T-helper 9 cell (primary cell): ENCODE measurements at places on chromosomes 12 and 14.

DNA sequence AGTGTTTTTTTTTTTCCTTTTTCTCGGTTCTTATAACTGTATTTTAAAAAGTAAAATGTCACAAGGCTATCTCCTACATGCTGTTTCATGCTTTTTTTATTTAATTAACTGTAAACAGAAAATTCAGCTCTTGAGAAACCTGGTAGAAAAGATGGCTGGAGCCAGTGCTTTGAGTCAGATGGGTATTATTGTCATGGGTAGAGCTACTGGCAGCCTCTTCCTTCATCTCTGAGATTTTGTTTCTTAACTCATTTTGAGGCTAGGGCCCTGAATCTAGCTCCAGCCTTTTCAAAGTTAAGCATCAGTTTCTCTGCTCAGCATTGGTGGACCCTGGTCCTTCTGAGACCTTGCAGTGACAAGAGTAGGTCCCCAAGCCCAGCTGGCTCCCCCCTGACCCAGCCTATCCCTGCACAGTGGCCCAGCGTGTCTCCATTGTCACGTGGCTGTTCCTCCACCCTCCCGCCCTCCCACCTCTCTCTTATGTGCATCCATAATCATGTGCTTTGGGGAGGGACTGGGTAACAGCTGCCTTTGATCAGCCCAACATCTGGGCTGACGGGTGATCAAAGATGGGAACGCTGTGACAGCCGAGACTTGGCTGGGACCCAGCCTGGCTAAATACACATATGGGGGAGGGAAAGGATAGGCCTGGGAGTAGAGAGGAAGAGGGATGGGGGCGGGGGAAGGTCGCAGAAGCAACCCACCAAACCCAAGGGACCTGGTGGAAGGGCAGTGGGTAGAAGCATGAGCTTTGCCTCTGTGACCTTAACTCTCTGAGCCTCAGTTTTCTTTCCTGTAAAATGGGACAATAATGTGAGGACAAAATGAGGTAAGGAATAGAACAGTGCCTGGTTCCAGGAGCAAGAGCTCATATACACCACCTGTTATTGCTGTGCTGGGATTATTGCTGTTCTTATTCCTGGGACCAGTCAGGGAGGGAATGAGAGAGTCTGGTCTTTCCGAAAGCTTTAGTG is 24.4 kb upstream of the RBM19 start:
- DNase-seq: no peak

- no peak for DNase-seq
Observed at GRCh38 chr12:51508285-51508684, 82.7 kb upstream of the SCN8A start.

- no peak for DNase-seq
Observed at GRCh38 chr12:54558311-54558710, 8.9 kb downstream of the PDE1B start.

DNA sequence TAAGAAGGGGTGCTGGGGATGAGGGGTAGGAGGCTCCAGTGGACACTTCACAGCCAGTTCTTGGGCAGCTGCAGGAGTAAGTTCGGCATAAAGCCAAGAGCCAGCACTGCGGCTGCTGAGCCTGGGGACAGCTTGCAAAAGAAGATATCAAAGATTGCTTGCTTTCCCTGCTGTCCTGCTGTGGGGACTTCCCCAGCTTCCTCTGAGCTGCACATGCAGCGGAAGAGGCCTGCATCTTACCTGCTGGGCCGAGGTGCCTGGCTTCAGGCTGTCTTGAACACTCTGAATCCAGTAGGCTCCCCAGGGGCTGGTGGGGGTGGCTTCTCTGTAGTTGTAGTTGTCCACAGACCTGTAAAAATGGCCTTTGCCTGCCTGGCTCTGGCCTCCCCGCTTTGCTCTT is 1.3 kb downstream of the CHGA start:
- no peak for DNase-seq

DNA sequence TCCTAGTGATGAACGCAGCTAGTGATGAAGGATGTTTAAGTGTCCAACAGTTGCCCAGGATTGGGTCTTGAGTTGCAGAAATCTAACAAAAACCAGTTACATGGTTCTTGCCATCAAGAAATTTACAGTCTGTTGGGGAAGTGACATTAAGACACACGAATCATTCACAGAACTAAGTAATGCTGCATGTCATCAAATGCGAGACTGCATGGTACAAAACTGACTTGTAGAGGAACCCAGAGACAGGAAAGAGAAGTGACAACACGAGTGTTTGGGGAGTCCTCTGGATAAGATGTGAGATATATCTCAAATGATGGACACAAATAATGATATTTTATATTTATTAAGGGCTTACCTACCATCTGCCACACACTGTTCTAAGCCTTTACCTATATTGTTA is 6.1 kb upstream of the SYNE3 start:
- DNase-seq: no peak

DNA sequence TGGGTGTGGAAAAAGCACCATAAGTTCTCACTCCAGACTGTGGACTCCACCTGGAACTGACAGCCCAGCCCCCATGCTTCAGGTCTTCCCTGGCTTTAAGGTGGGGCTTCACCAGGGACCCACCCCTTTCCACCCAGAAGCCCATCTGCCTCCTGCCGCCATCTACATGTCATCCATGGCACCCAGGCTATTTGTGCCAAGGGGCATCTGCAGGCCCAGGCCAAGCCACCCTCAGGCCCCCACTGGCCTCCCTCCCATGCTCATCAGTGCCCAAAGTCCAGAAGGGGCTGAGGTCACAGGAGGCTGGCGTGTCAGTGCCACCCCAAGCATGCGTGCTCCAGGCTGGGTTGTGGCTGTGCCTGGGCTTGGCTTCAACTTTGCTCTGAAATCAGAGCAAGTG is 212.2 kb upstream of the DIO3 start:
- DNase-seq: no peak

GRCh38 chr12:3752096-3752709 is 706 bp downstream of the CRACR2A start:
- DNase-seq: peak; percentile 46

DNA sequence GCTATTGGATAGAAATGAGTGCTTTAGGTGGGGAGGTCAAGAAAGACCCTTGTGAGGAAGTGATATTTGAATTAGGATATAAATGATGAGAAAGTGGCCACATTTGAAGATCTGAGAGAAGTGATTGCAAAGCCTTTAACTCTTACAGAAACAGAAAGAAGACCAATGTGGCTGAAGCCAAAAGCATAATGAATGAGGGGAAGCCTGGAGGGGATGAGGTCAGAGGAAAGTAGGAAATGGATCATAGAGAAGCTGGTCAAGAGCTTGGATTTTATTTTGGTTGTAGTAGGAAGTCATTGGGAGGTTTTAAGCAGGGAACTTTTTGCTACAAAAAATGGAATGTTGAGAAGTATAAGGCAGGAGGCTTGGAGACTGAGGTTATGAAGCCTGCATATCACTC is 3.5 kb upstream of the GYS2 start:
- DNase-seq: no peak

GRCh38 chr12:71440763-71441748 is 1.5 kb downstream of the LGR5 start:
- DNase-seq: no peak

- peak; percentile 25 for DNase-seq
Observed at GRCh38 chr12:109927622-109928021, 27.5 kb downstream of the TCHP start.

- DNase-seq: no peak
Observed at GRCh38 chr14:46820291-46820690, 168.7 kb upstream of the RPL10L start.

GRCh38 chr12:108815369-108815768 is 42.0 kb downstream of the SSH1 start:
- no peak for DNase-seq

GRCh38 chr12:4802841-4803240 is 82.6 kb downstream of the GALNT8 start:
- DNase-seq: no peak

DNA sequence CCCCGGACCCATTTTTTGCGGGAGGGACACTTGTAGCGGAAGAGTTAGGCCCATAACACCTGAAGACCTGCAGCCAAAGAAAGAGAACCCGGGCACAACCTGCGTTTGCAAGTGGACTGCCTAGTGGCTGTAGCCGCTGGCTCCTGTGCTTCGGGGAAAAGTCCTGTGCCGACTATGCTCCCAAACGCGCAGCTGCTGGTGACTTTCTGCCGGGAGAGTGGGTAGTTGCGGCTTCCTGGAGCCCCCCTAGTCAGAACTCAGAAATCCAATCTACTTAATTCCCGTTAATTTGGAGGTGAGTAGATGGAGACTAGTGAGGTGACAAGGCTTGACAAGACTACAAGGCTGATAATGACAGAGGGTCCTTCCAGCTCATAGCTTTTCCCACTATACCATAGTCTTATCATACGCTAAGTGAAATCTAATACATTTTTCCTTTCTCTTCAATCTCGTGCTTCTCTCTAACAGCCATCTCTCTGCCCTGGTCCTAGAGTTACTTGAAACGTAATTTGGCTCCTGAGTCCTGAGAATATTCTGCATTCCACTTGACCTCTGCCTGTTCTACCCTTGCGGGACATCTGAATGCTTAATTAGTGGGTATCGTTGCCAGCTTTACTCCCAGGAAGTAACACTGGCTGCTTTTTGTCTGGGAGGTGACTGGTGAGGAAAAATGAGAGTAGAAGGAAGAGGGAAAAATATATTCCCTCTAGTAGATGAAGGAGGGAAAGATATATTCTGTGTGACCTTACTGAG is 556 bp downstream of the MTHFD1 start:
- DNase-seq: no peak

- DNase-seq: no peak
Observed at GRCh38 chr12:91723191-91723590, 422.5 kb downstream of the BTG1 start.

DNA sequence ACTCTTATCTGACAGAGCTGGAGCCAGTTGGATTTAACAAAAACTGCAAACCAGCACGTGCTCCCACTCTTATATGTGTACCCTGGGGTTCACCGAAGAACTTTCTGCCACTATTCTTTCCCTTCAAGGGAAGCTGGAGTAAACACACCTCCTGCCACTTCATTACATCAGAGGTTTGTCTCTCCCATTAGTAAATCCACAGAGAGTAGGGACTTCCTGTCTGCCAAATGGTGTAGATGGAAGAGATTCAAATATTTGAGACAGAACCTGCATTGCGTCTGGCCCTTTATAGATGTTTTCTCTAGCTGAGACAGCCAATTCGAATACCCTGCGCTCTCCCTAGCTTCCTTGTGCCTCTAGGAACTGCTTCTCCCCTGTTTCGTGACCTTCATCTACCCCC is 29.1 kb upstream of the AEBP2 start:
- no peak for DNase-seq

DNA sequence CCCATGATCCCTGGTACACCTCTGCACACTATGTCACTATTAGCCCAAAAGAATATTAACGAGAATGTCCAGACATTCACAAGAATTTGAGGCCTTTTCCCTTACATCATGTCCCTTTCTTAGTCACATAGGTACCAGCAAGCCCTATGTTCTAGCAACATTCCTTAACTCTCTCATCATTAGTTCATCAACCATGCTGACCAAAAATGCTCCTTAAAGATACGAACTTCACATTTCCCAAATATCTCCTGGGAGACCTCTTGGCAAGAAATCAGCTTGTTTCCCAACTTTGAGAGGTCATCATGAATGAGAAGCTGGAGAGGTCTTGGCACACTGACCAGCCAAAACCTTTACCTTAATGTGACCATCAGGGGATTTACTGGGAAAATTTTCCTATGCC is 4.6 kb downstream of the SALL2 start:
- no peak for DNase-seq

GRCh38 chr14:36827861-36828260 is 166.2 kb downstream of the PAX9 start:
- no peak for DNase-seq

DNA sequence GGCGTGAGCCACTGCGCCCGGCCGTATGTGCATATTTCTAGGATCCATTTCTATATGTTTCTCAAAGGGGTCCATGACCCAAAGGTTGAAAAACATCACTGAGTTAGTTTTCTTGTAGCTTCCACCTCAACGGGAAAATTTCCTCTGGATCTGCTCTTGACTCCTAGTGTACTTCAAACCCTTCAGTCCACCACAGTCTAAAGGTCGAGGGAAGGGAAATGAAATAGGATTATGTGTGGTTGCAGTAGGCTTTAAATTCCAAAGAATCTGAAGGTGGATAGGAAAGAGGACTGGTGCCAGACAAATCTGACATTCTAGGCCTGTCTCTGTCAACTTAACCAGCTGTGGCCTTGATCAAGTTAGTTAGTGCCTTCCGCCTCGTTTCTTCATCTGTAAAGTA is 1.7 kb upstream of the SUOX start:
- DNase-seq: no peak

GRCh38 chr12:24796876-24797275 is 152.0 kb downstream of the BCAT1 start:
- DNase-seq: no peak

DNA sequence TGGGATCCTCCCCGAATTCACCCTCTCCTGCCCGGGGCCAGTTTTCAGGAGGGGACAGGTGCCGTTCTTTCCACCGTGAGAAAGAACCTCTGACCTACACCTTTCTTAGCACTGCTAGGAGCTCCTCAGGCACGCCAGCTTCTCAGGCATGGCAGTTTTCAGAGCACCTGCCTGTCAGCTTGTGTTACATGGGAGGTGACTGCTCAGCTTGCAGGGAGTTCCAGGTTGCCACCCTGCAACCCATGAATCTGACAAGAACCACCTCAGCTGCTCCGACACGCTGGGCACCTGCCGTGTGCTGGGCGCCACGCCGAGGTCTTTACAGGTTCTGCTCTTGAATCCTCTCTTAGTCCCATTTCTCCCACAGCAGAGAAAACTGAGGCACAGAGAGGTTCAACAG is 12.9 kb downstream of the BRI3BP start:
- no peak for DNase-seq

GRCh38 chr12:21169878-21170472 is 39.0 kb downstream of the SLCO1B1 start:
- DNase-seq: peak; percentile 8

- DNase-seq: no peak
Observed at GRCh38 chr12:69497308-69498026, 27.3 kb downstream of the FRS2 start.

GRCh38 chr14:69873877-69874780 is 5.1 kb upstream of the SMOC1 start:
- DNase-seq: no peak

- DNase-seq: no peak
Observed at GRCh38 chr12:124993626-124994436, at the start of gene BRI3BP. Gene BRI3BP, plus strand, starts transcription at chr12:124993645. Its CDS starts 146 bp downstream, at chr12:124993791.

- DNase-seq: no peak
Observed at GRCh38 chr12:99948370-99948769, 36.4 kb downstream of the ANKS1B start.

DNA sequence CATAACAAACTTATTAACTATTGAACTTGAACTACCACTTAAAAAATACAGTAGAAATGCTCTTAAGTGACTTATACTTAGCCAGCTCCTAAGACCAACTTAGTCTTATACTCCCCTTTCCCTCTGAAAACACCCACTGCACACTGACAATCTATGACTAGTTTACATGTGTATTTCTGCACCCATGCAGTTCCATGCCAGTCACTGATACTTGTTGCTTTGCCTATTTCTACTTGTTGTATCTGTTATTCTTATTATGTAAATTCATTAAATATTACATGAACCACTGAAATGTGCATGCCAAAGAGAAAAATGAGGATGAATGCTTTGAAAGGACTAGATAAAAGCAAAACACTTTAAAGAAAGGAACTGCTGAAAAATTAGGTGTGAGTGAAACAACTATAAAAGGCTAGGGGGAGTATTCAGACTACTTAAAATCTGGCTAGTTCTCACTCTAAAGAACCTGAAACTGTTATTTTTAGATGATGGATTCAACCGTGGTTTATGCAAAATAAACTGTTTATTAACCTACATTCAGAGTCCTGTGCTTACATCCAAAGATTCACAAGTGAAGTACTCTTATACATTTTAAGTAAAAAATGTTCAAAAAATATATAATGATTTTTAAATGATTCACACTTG is 74.7 kb downstream of the RPS6KA5 start:
- DNase-seq: no peak
